C1 segment of cervical spinal cord (tissue), 14 donors: ENCODE measurements at places on chromosomes 4 and X.

DNA sequence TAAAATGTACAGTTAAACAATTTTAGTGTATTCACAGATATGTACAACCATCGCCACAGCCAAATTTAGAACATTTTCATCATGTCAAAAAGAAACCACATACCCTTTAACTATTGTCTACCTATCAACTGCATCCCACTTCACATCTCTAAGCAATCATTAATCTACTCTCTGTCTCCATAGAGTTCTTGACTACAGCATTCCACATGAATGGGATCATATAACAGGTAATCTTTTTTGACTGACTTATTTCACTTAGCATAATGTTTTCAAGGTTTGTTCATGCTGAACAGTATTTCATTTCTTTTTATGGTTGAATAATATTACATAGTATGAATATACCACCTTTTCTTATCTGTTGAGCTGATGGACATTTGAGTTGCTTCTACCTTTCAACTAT lies 281.4 kb upstream of the EDA2R start:
- DNase-seq = no peak

GRCh38 chr4:155506745-155507144 lies 130.0 kb upstream of the MAP9 start:
- DNase-seq = no peak

GRCh38 chr4:56611501-56611900 lies 69.6 kb downstream of the HOPX start:
- DNase-seq = no peak

- DNase-seq = no peak
Observed at GRCh38 chrX:7054219-7055216, 93.0 kb upstream of the STS start.

GRCh38 chrX:6890544-6891261 lies 256.8 kb upstream of the STS start:
- DNase-seq = no peak

- DNase-seq = no peak
Observed at GRCh38 chr4:127179256-127180087, 453.3 kb upstream of the INTU start.

- no peak for DNase-seq
Observed at GRCh38 chr4:172232966-172233365, 419.8 kb downstream of the GALNTL6 start.

DNA sequence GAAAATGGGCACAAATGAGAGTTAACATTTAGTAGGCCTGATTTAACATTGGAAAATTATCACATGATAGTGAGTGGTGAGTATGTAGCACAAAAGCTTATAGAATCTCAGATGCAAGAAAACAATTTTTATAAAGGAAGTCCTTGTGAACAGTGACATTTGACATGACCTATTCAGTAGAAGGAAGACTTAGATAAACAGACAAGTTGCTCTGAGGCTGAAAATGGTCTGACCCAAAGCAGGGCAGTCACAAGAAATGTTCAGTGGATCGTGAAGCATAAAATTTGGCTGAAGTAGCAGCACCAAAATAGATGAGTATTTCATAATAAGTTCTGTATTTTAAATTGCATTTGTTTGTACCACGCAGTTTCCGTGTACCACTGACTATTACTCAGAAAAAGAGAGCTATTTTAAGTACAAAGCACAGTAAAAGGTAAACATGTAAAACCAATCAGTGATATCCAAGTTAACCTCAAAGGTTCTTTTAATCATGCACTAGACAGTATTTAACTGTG lies 605.7 kb upstream of the PABPC4L start:
- no peak for DNase-seq

GRCh38 chrX:20001588-20001987 lies 10.7 kb upstream of the BCLAF3 start:
- DNase-seq = no peak

DNA sequence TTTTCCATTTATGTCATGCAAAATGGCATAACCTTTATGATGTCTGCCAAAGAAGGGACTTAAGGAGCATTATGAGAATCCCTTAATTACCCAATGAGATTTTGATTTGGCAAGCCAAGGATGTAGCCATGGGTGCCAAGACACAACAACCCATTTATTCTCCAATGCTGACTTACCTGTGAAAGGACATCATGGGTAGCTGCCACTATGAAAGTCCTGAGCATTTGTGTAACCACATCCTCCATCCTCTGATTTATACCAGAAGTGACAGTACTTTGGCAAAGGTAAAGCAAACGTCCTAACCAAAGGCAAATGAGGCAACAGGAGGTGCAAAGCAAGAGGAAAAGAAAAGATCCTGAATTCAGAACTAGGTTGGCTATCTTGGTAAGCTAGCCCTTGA lies 87.3 kb upstream of the EMCN start:
- no peak for DNase-seq

- DNase-seq = no peak
Observed at GRCh38 chrX:109632906-109633504, 8.0 kb upstream of the KCNE5 start.

DNA sequence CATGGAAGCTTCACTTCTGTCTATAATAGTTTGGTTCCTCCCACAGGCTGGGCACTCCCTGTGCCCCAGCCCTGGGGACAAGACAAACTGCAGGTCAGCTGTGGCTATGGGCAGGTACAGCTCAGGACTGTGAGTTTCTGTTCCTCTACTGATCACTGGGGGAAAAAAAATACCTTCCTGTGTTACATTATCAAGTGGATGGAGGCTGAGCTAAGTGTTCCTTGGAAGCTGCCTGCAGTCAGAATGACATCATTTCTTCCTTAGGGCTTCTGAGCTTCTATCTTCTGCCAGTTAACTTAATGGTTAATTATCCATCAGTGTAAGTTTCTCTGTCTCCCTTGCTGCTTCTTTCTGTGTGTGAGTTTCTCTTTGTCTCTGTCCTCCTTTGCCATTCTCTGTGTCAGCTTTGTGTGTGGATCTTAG lies 4.6 kb downstream of the RAB33A start:
- DNase-seq = no peak

DNA sequence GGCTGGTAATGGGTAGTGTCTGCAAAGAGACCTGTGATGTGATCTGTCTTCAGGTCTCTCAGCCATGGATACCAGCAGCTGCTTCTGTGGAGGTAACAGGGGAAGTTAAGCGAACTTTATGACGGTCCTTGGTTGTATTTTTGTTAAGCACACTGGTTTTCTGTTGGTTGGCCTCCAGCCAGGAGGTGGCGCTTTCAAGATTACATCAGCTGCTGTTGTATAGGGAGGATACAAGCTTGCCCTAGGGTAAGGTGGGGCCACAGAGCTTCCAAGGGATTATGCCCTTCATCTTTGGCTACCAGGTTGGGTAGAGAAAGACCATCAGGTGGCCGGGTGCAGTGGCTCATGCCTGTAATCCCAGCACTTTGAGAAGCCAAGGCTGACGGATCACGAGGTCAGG lies 834.2 kb upstream of the GALNTL6 start:
- DNase-seq = no peak

DNA sequence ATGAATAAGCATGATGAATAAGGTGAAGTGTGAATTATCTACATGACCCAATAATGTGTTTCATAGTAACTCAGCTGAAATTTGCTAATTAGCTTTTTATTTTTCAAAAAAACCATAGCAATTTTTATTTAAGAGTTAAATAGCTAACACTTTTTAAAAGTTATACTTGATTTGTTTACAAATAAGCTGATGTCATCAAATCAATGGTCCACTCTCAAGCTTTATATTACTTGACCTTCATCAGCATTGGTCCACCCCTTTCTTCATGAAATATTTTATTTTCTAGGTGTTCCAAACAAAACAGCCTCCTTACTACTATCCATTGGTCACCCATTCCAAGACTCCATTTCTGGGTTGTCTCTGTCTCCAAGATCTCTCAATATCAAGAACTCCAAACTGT lies 649.0 kb upstream of the TENM3 start:
- no peak for DNase-seq

GRCh38 chr4:99665983-99666382 lies 8.4 kb upstream of the C4orf54 start:
- no peak for DNase-seq

DNA sequence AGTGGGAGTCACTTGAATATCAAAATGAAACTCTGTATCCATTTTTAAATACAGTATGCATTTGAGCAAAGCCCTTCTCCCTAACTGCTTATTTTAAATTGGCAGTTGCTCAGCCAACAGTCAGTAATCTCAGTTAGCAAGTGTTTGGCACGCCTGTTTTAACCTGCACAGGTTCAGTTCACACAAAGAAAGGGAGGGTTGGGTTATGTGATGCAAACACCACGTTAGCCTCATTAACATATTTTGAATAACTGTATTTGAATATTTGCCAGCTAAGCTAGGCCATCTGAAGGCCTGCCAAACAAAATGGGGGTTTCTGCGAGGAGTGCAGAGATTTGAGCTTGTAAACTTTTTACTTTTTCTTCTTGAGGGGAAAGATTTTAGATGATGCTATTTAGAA lies 19.8 kb downstream of the GAB1 start:
- no peak for DNase-seq

DNA sequence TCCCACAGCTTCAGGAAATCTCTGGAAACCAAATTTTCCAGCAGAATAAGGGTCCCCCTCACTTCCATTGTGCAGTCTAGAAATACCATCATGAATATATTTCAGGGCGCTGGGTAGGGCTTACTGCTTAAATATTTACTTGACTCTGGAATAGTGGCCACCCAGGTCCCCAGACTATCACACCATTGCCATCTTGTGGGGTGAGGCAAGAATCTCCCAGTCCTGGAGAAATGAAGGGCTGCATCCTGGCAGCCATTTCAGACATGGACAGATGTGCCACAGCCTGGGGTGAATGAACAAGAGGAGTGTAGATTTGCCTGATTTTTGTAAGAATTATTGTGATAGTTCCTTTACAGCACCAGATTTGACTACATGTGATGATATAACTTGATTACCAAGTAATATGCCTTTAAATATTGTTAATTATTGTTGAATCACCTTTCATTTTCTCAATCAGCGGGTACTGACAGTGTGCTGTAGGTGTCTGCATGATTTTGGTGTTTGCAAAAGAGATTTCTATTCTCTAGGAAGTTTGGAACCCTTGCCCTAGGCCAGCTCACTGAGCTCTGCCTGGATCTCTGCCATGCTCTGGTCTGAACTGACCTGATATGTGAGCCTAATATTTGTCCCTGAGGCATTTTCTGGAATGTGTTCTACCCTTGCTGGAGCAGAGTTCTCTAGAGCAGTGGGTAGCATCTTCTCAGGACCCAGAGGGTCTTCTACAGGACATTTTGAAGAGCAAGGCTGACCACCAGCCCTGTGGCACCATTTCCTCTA lies 183.4 kb downstream of the KIT start:
- no peak for DNase-seq

- no peak for DNase-seq
Observed at GRCh38 chr4:25128671-25129070, 31.6 kb downstream of the SEPSECS start.

GRCh38 chr4:159019356-159019755 lies 83.5 kb upstream of the RAPGEF2 start:
- no peak for DNase-seq
